ENCODE measurements at places on chromosomes 2 and 18.

GRCh38 chr2:46914578-46915230 lies 902 bp downstream of the MCFD2 start:
- peaks cover 6% of the 10 kb centered on the region for H3K4me1 ChIP-seq
- H3K27me3 ChIP-seq: no peaks in the 10 kb centered on the region
- no peak for DNase-seq
- peak overlapping the region; percentile 93 for H3K4me3 ChIP-seq
- no peaks in the 10 kb centered on the region for H3K36me3 ChIP-seq
- no peak overlapping the region for H3K27ac ChIP-seq

- no peaks in the 10 kb centered on the region for H3K27me3 ChIP-seq
- DNase-seq: no peak
- H3K4me1 ChIP-seq: peaks cover 22% of the 10 kb centered on the region
Observed at GRCh38 chr2:28647682-28648081, 103.9 kb upstream of the PPP1CB start.

GRCh38 chr2:120464448-120464931 lies 118.6 kb downstream of the INHBB start:
- H3K27me3 ChIP-seq: peaks cover 100% of the 10 kb centered on the region
- no peak overlapping the region for H3K27ac ChIP-seq
- H3K4me1 ChIP-seq: peaks cover 7% of the 10 kb centered on the region
- no peaks in the 10 kb centered on the region for H3K36me3 ChIP-seq
- no peak for DNase-seq

DNA sequence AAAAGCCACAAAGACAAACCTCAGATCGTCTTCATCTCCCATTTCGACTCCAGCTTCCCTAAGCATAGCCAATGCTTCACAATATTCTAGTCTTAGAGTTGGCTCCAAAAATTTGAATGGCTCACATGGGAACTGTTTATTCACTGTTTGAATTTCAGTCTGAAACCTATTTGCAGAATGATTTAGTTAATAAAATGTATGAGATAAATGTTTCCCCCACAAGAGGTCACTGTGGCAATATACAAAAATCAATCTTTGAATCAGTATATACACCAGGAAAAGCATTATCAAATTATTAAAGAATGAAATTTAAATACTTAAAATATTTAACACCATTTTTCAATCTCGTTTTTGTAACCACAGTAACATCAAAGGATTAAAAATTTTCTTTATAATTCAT lies 40.0 kb upstream of the MCM6 start:
- peak; percentile 20 for DNase-seq
- H3K4me1 ChIP-seq: no peaks in the 10 kb centered on the region
- H3K4me3 ChIP-seq: no peak overlapping the region
- no peak overlapping the region for H3K27ac ChIP-seq
- no peaks in the 10 kb centered on the region for H3K27me3 ChIP-seq

GRCh38 chr18:74281011-74281979 lies 10.5 kb downstream of the CYB5A start:
- peak; percentile 57 for DNase-seq
- H3K27ac ChIP-seq: peak overlapping the region; percentile 17
- H3K36me3 ChIP-seq: no peaks in the 10 kb centered on the region
- peaks cover 47% of the 10 kb centered on the region for H3K4me1 ChIP-seq
- H3K4me3 ChIP-seq: no peak overlapping the region

GRCh38 chr2:64846177-64846576 lies 143.0 kb upstream of the SLC1A4 start:
- H3K4me1 ChIP-seq: peaks cover 31% of the 10 kb centered on the region
- H3K4me3 ChIP-seq: no peak overlapping the region
- H3K27ac ChIP-seq: no peak overlapping the region

- H3K4me3 ChIP-seq: no peak overlapping the region
- peaks cover 12% of the 10 kb centered on the region for H3K4me1 ChIP-seq
- no peaks in the 10 kb centered on the region for H3K27me3 ChIP-seq
- H3K27ac ChIP-seq: peak overlapping the region; percentile 51
- no peaks in the 10 kb centered on the region for H3K36me3 ChIP-seq
Observed at GRCh38 chr2:142037066-142037465, 93.8 kb downstream of the LRP1B start.

GRCh38 chr18:62224229-62224628 lies 37.2 kb downstream of the RELCH start:
- peaks cover 63% of the 10 kb centered on the region for H3K36me3 ChIP-seq
- H3K27ac ChIP-seq: no peak overlapping the region
- DNase-seq: no peak
- H3K4me3 ChIP-seq: no peak overlapping the region

GRCh38 chr2:8656160-8656641 lies 25.7 kb upstream of the ID2 start:
- no peak overlapping the region for H3K4me3 ChIP-seq
- H3K27me3 ChIP-seq: no peaks in the 10 kb centered on the region
- DNase-seq: no peak

- H3K27me3 ChIP-seq: no peaks in the 10 kb centered on the region
- H3K4me1 ChIP-seq: no peaks in the 10 kb centered on the region
- H3K27ac ChIP-seq: no peak overlapping the region
- H3K36me3 ChIP-seq: no peaks in the 10 kb centered on the region
- H3K4me3 ChIP-seq: no peak overlapping the region
Observed at GRCh38 chr2:237147317-237147716, 61.6 kb downstream of the COPS8 start.

DNA sequence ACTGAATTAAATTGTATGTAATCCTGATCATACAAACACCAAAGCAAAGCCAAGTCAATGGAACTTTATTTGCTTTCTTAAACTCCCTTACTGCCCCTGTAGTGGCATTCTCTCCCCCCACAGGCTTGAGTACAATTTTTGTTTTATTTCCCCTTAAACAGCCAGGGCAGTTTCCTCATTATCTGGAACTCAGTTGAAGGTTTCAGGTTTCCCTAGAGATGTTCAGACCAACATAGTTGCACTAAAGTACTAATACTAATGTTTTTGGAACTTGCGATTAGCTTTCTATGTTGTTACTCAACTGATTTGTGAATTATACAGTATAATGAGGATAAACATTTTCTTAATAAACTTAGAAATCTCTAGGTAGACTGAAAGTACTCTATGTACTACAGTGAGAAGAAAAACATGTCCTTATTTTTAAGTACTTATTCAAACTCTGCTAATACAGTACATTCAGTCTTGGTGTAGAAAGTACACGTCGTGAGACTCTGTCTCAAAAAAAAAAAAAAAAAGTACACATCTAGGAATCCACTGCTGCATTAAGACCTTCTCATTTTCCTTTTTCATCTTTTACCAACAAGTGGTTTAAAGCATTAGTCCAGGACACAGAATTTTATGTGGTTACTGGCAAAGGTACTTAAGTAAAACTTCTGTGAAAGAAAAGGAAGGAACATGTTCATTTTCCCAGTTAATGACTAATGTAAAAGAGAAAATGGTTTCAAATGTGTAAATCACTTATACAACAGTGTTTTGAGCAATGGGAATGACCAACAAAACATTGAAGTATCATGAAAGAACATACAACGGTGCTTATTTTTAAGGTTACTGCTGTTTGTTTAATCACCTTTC lies 209.5 kb upstream of the SMAD7 start:
- H3K4me1 ChIP-seq: peaks cover 7% of the 10 kb centered on the region
- H3K36me3 ChIP-seq: no peaks in the 10 kb centered on the region
- H3K27ac ChIP-seq: no peak overlapping the region
- no peaks in the 10 kb centered on the region for H3K27me3 ChIP-seq

DNA sequence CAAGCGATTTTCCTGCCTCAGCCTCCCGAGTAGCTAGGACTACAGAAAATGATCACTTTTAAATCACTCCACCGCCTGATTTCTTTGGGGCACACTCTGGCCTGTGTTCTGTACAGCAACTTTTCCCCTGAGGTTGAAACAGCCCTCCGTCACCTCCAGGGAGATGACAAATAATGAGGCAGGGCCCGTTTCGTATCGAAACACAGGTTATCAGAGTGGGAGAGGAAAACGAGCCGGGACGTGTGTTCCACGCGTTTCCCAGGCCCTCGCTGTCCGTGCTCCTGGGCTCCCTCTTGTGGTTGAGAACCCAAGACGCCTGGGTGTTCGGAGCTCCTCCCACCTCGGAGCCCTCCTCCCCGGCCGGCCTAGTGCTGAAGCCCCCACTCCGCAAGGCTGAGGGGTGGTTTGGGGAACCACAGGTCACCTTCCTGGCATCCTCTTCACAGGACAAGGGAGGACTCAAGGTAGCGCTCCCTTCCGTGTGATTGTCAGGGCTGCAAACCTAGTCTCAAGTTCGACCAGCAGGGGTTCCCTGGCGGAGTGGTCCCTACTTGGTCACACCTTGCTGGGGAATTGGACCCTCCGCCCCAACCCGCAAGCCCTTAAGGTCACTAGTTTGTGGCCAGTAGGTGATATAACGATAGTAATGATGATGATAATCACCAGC lies 12.8 kb downstream of the ATP6V1B1 start:
- H3K27me3 ChIP-seq: peaks cover 98% of the 10 kb centered on the region
- H3K36me3 ChIP-seq: no peaks in the 10 kb centered on the region

- peaks cover 8% of the 10 kb centered on the region for H3K4me1 ChIP-seq
- no peaks in the 10 kb centered on the region for H3K36me3 ChIP-seq
- H3K27ac ChIP-seq: no peak overlapping the region
- no peaks in the 10 kb centered on the region for H3K27me3 ChIP-seq
- H3K4me3 ChIP-seq: no peak overlapping the region
- no peak for DNase-seq
Observed at GRCh38 chr2:69975136-69975852, 13.9 kb upstream of the ASPRV1 start.

DNA sequence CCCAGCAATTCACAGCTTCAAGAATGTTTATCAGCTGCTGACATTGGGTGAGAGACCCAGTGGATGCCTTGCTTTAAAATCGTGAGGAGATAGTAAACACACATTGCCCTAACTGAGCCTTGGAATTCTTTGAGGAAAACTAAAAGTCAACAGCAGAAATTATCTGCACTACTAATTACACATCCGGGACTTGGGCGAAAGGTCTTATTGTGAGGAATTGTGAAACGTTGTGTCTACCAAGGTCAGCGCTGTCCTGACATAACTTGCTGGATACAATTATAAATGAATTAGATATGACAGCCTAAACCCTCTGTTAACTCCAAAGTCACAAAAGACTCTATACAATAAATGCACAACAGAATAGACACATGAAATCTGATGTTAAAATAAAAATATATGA lies 121.4 kb downstream of the ST6GAL2 start:
- no peaks in the 10 kb centered on the region for H3K27me3 ChIP-seq
- no peaks in the 10 kb centered on the region for H3K36me3 ChIP-seq
- no peak overlapping the region for H3K27ac ChIP-seq
- H3K4me3 ChIP-seq: no peak overlapping the region
- no peak for DNase-seq

GRCh38 chr2:12478151-12479064 lies 238.3 kb upstream of the TRIB2 start:
- no peak overlapping the region for H3K27ac ChIP-seq
- no peaks in the 10 kb centered on the region for H3K36me3 ChIP-seq
- no peaks in the 10 kb centered on the region for H3K4me1 ChIP-seq
- no peak for DNase-seq
- no peaks in the 10 kb centered on the region for H3K27me3 ChIP-seq
- no peak overlapping the region for H3K4me3 ChIP-seq

DNA sequence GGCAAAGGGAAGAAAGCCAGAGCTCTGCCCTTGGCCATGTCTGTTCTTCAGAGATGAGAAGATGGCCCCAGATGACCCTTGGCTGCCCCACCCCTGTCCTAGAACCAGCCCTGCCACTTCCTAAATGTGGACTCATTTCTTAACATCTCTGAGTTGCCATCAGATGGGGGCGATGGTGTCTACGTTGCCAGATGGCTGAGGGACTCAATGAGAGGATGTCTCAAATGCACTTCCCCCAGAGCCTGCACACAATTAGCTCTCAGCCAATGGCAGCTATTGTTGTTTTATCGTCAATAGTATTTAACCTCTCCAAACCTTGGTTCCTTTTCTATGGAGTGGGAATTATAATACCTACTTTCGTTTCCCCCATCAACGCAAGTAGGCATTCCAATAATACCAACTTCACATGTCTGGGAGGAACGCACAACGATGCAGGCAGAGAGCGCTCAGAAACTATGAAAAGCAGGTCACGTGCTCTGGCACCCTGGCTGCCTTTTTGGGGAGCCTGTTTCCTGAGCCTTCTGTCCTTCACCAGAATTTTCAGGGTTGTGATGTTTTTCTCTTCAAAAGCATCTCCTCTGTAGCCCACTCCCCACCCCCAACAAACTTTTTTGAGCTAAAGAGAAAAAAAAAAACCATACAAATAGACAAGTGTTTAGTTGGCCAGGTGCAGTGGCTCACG lies 100.3 kb downstream of the MCFD2 start:
- no peaks in the 10 kb centered on the region for H3K27me3 ChIP-seq
- no peak overlapping the region for H3K4me3 ChIP-seq
- DNase-seq: no peak
- H3K4me1 ChIP-seq: peaks cover 4% of the 10 kb centered on the region
- H3K27ac ChIP-seq: no peak overlapping the region
- H3K36me3 ChIP-seq: no peaks in the 10 kb centered on the region

- no peak overlapping the region for H3K27ac ChIP-seq
- no peak overlapping the region for H3K4me3 ChIP-seq
- no peak for DNase-seq
- H3K27me3 ChIP-seq: no peaks in the 10 kb centered on the region
Observed at GRCh38 chr2:37625796-37626571, 45.5 kb downstream of the CDC42EP3 start.

GRCh38 chr2:170681311-170681710 lies 33.8 kb upstream of the SP5 start:
- H3K4me3 ChIP-seq: no peak overlapping the region
- H3K27me3 ChIP-seq: no peaks in the 10 kb centered on the region
- peaks cover 41% of the 10 kb centered on the region for H3K4me1 ChIP-seq

GRCh38 chr2:230244211-230244610 lies 18.7 kb downstream of the SP140 start:
- no peaks in the 10 kb centered on the region for H3K4me1 ChIP-seq
- no peaks in the 10 kb centered on the region for H3K27me3 ChIP-seq
- H3K4me3 ChIP-seq: no peak overlapping the region
- DNase-seq: no peak
- H3K36me3 ChIP-seq: no peaks in the 10 kb centered on the region

GRCh38 chr2:5519286-5519685 lies 172.9 kb upstream of the SOX11 start:
- no peaks in the 10 kb centered on the region for H3K36me3 ChIP-seq
- H3K27me3 ChIP-seq: no peaks in the 10 kb centered on the region
- H3K4me3 ChIP-seq: no peak overlapping the region
- H3K4me1 ChIP-seq: peaks cover 6% of the 10 kb centered on the region
- H3K27ac ChIP-seq: no peak overlapping the region

- H3K27me3 ChIP-seq: no peaks in the 10 kb centered on the region
- H3K4me3 ChIP-seq: no peak overlapping the region
- H3K27ac ChIP-seq: no peak overlapping the region
- H3K36me3 ChIP-seq: no peaks in the 10 kb centered on the region
- peaks cover 6% of the 10 kb centered on the region for H3K4me1 ChIP-seq
- DNase-seq: no peak
Observed at GRCh38 chr2:8575834-8576423, 105.9 kb upstream of the ID2 start.
